ENCODE measurements at places on chromosomes 5 and 9.

DNA sequence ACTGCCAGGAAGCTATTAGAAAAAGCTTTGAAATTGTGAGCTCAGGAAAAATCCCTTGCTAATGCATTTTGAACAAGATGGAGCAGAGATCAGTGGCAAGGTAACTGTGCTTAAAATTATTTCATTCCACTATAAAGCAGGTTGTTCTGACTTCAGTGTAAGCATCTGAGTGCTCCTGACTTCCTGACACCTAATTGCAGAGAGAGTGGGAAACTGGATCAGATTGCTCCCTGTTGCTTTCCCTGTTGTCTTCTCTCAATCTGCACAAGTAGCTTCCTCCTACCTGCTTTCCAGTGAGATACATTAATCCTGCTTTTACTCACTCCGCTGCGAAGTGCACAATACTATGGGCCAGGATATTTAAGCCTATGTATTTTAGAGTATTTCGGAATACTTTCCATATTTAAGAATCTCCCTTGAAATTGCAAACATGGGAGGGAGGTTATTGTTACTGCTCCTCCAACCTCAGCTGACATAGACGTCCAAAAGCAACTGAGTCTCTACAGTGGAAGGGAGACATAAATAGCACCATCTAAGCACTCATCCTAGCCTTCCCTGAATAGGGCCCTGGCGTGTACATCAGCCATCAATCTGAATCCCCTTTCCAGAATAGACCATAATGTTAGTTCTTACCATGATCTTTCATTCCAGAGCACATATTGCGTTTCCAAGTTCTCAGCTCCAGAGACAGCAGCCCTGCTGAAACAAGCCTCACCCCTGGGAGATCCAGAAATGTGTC, 178.8 kb downstream of the PAM start:
- H3K36me3 ChIP-seq: peaks cover 14% of the 10 kb centered on the region
- H3K27ac ChIP-seq: peak overlapping the region; percentile 8
- no peak overlapping the region for H3K4me3 ChIP-seq
- no peak for DNase-seq
- no peaks in the 10 kb centered on the region for H3K27me3 ChIP-seq

GRCh38 chr5:159759791-159760290, 156.4 kb upstream of the ADRA1B start:
- no peak overlapping the region for H3K4me3 ChIP-seq
- peaks cover 9% of the 10 kb centered on the region for H3K27me3 ChIP-seq
- peaks cover 4% of the 10 kb centered on the region for H3K4me1 ChIP-seq
- H3K27ac ChIP-seq: no peak overlapping the region
- DNase-seq: no peak
- no peaks in the 10 kb centered on the region for H3K36me3 ChIP-seq

GRCh38 chr5:135344349-135344748, 54.7 kb downstream of the MACROH2A1 start:
- H3K27ac ChIP-seq: no peak overlapping the region
- H3K4me1 ChIP-seq: peaks cover 5% of the 10 kb centered on the region
- no peak for DNase-seq
- H3K36me3 ChIP-seq: peaks cover 49% of the 10 kb centered on the region

DNA sequence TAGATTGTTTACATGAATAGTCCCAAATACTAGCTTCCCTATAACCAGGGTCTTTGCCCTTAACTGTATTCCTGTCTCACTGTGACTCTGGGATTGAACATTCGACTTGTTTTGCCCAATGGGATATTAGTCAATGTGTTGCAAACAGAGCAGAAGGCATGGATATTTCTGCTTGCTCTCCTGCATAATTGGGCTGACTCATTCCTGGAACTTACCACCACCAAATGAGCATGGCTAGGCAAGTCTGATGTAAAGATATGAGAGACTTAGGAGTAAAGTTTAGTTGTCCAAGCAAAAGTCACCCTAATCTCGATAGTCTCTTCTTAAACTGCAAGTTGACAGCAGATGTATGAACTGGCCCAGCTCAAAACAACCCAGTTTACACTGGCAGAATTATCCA, 273.5 kb upstream of the CCNG1 start:
- no peaks in the 10 kb centered on the region for H3K36me3 ChIP-seq
- no peak overlapping the region for H3K27ac ChIP-seq
- no peaks in the 10 kb centered on the region for H3K4me1 ChIP-seq
- no peak for DNase-seq
- H3K27me3 ChIP-seq: no peaks in the 10 kb centered on the region
